T-cell (primary cell): ENCODE measurements at places on chromosomes 2 and 18.

DNA sequence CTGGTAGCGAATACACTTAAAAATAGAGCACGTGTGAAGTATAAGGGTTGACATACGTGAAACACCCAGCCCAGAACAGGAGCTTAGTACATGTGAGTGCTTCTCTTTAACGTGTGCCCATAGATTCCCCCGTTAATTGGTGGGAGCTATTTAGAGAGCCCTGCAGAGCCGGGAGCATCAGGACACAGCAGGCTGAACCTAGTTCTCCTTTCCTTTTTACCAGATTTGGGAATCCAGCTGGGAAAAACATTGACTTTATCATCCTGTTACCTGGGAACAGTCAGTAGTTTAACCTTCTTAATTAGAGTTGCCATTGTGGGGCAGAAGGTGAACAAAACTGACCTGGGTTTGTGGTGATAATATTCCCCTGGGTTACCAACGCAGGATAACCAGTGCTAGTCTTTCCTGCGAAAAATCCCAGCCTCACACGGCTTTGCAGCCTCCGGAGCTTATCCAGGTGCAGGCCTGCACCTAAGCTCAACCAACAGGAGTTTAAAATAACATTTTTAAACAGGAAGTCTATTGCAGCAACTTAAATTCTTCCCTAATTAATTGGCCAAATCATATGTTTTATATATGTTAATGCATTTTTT lies 78.1 kb upstream of the SPTBN1 start:
- no peaks in the 10 kb centered on the region for H3K36me3 ChIP-seq
- H3K27ac ChIP-seq: no peak overlapping the region
- no peaks in the 10 kb centered on the region for H3K4me1 ChIP-seq
- peaks cover 5% of the 10 kb centered on the region for H3K27me3 ChIP-seq

DNA sequence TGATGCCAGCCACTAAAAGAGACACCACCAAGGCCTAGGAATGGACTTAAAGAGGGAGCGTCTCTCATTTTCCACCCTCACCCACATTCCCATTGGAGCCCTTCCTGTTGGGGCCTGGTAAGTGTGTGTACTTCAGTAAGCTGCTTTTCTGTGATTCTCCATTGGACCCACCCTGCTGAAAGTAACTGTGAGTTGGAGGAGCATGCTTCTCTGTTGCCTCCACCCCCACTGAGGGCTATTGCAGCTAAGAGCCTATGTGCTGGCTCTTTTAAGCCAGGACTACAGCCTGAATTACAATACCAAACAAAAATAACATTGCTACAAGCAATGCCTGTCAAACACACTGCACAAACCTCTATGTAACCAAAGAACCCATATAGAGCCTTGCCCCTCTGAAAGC lies 81.1 kb downstream of the TRABD2A start:
- H3K27me3 ChIP-seq: no peaks in the 10 kb centered on the region
- H3K4me1 ChIP-seq: peaks cover 7% of the 10 kb centered on the region
- no peak overlapping the region for H3K27ac ChIP-seq
- DNase-seq: no peak
- H3K4me3 ChIP-seq: no peak overlapping the region
- H3K36me3 ChIP-seq: no peaks in the 10 kb centered on the region

DNA sequence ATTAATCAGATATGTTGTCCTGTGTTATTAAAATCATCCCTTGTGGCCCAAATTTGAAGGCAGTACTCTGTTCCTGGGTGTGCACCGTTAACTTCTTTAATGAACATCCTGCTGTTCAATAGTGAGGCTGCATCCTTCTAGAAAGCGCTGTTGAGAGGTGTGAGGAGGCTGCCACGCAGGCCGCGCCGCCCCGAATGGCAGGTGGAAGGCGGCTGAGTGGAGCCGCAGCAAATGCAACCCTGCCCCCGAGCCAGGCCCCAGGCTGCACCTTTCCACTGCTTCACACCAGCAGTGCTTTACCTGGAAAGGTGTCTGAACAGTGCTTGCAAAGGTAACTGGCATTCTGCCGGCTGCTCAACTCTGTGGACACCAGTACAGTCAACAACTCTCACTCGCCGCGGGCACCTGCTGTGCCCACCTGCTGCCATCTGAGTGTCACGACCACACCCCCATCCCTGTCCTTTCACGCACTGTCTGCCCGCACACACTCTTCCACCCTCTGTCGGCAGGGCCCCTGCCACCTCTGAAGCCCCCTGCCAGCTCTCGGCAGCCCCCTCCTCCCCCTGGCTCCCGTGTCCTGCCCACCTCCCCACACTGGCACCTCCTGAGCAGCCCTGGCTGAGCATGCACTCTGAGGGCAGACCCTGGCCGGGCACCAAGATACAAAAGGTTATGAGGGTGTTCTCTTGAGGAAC lies 70.9 kb downstream of the ODC1 start:
- no peaks in the 10 kb centered on the region for H3K27me3 ChIP-seq
- peak overlapping the region; percentile 27 for H3K27ac ChIP-seq
- H3K4me3 ChIP-seq: no peak overlapping the region
- no peak for DNase-seq
- peaks cover 49% of the 10 kb centered on the region for H3K4me1 ChIP-seq

GRCh38 chr18:36658611-36659010 lies 170.2 kb downstream of the TPGS2 start:
- H3K27me3 ChIP-seq: no peaks in the 10 kb centered on the region
- no peak overlapping the region for H3K4me3 ChIP-seq
- H3K27ac ChIP-seq: no peak overlapping the region
- H3K4me1 ChIP-seq: no peaks in the 10 kb centered on the region
- DNase-seq: no peak

- H3K27ac ChIP-seq: no peak overlapping the region
- no peak overlapping the region for H3K4me3 ChIP-seq
- no peak for DNase-seq
- H3K27me3 ChIP-seq: no peaks in the 10 kb centered on the region
Observed at GRCh38 chr18:61982475-61982874, 89.7 kb upstream of the RNF152 start.

- H3K27me3 ChIP-seq: peaks cover 5% of the 10 kb centered on the region
- H3K4me3 ChIP-seq: no peak overlapping the region
- H3K4me1 ChIP-seq: no peaks in the 10 kb centered on the region
- H3K27ac ChIP-seq: no peak overlapping the region
- no peaks in the 10 kb centered on the region for H3K36me3 ChIP-seq
Observed at GRCh38 chr2:26469092-26469710, 8.7 kb downstream of the OTOF start.

- no peak overlapping the region for H3K27ac ChIP-seq
- H3K4me3 ChIP-seq: no peak overlapping the region
- no peaks in the 10 kb centered on the region for H3K27me3 ChIP-seq
- DNase-seq: no peak
Observed at GRCh38 chr2:143524559-143525401, 395.6 kb downstream of the ARHGAP15 start.

- no peaks in the 10 kb centered on the region for H3K36me3 ChIP-seq
- H3K4me3 ChIP-seq: no peak overlapping the region
- H3K4me1 ChIP-seq: no peaks in the 10 kb centered on the region
- no peak overlapping the region for H3K27ac ChIP-seq
Observed at GRCh38 chr2:81551040-81551634, 1246.6 kb upstream of the LRRTM1 start.

- H3K36me3 ChIP-seq: no peaks in the 10 kb centered on the region
- H3K4me3 ChIP-seq: no peak overlapping the region
- no peaks in the 10 kb centered on the region for H3K4me1 ChIP-seq
- no peak overlapping the region for H3K27ac ChIP-seq
- no peak for DNase-seq
- H3K27me3 ChIP-seq: no peaks in the 10 kb centered on the region
Observed at GRCh38 chr2:69046221-69046662, 33.3 kb downstream of the ANTXR1 start.

GRCh38 chr18:12034241-12035100 lies 53.2 kb downstream of the IMPA2 start:
- H3K36me3 ChIP-seq: no peaks in the 10 kb centered on the region
- no peak for DNase-seq
- peaks cover 11% of the 10 kb centered on the region for H3K4me1 ChIP-seq
- no peak overlapping the region for H3K27ac ChIP-seq

DNA sequence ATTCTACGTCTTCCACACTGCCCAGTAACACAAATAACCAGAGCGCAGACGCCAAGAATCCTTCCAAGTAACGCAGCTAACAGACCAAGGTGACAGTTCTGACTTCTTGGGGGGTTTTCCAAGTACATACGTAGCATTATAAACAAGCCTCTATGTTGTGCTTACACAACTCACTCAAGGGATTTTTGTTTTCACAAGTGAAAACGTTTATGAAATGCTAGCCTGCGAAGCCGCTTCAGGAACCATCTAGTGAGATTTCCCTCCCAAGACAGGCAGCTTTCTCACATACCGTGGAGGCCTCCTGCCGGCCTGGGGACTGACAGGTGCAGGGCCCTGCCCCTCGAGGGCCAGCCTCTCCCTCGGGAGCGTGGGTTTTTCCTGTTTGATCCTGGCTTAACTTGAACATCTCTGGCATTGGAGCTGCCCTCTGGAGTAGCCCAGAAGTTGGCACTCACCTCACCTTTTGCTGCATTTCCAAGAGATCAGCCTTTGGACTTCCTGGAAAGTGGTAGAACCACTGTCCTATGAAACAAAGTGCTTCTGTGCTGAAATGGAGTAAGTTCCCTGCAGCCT lies 151.1 kb downstream of the MBP start:
- DNase-seq: no peak
- no peak overlapping the region for H3K27ac ChIP-seq
- no peak overlapping the region for H3K4me3 ChIP-seq
- no peaks in the 10 kb centered on the region for H3K36me3 ChIP-seq

DNA sequence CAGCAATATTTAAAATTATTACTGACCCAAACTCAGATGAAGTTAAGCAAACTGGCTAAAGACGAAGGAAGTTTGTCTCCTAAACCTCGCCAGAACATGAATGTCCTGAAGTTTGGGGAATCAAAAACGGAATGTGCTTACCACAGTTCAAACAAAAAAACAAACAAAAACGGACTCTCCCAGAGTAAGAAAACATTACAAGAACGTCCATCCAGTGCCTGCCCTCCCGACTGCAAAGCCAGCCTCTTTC lies 1.1 kb downstream of the KANSL1L start:
- no peaks in the 10 kb centered on the region for H3K27me3 ChIP-seq
- peak overlapping the region; percentile 96 for H3K4me3 ChIP-seq
- no peaks in the 10 kb centered on the region for H3K36me3 ChIP-seq
- H3K4me1 ChIP-seq: peaks cover 11% of the 10 kb centered on the region

GRCh38 chr2:36554531-36554930 lies 43.4 kb downstream of the FEZ2 start:
- H3K4me3 ChIP-seq: no peak overlapping the region
- H3K27ac ChIP-seq: no peak overlapping the region
- H3K27me3 ChIP-seq: no peaks in the 10 kb centered on the region
- no peak for DNase-seq

- peaks cover 85% of the 10 kb centered on the region for H3K4me1 ChIP-seq
- H3K4me3 ChIP-seq: peak overlapping the region; percentile 56
Observed at GRCh38 chr2:96528006-96528699, 8.4 kb upstream of the ARID5A start.

DNA sequence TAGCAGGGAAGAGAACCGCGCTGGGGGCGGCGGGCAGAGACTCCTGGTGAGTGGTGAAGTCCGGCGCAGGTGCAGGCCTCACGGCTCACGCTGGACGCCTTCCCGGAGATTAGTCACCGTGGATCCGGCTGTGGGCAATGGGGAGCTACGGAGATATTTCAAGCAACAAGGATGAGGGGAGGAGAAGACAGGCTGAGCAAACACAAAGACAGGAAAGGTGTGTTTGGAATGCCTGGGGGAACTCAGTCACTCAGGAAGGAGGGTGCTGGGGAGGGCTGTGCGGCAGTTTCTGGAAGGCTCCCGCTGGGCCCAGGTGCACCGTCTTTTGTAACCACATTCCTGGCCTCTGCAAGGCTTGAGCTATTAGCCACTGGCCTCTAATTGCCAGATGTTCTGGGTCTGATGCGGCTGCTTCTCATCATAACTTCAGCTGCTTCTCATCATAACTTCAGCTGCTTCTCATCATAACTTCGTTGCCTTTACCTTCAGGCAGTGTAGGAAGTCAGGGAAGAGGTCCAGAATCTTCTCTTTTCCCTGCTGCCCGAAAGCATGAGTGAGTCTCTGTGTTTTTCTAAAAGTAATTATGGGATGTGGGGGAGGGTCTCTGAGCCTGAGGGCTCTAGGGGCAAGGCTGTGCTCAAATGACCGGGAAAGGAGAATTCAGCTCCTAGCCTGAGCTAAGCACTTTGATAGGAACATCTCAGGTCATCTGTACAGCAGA lies 118.9 kb downstream of the PXDN start:
- no peaks in the 10 kb centered on the region for H3K36me3 ChIP-seq
- no peak overlapping the region for H3K4me3 ChIP-seq
- H3K27ac ChIP-seq: no peak overlapping the region
- DNase-seq: no peak
- no peaks in the 10 kb centered on the region for H3K4me1 ChIP-seq

- peaks cover 5% of the 10 kb centered on the region for H3K36me3 ChIP-seq
- H3K4me3 ChIP-seq: no peak overlapping the region
- DNase-seq: no peak
- no peaks in the 10 kb centered on the region for H3K27me3 ChIP-seq
Observed at GRCh38 chr2:241854342-241855244, 4.1 kb downstream of the PDCD1 start.

DNA sequence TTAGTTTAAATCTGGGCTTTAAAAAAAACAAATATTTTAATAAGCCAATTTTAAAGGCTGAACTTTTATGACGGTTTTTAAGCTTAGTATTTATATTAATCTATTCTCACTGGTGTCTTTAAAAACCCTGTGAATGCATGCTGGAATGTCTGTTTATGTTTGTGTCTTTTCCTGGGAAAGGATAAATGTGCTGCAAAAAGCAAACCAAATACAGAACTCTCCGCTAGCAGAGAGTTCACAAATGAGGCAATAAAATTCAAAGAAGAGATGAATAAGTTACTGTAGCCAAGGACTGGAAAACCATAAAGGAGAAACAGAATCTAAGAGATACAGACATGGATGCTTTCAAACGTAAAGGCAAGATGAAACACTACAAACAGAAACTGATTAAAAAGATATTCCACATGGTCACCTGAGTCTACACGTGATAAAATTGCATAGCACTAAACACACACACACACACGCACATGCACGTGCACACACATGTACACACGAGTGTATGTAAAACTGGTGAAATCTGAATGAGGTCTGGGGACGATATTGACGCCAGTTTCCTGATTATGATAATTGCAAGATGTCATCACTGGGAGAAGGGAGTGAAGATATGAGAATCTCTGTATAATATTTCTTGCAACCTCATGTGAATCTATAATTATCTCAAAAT lies 4.5 kb downstream of the TWIST2 start:
- no peaks in the 10 kb centered on the region for H3K36me3 ChIP-seq
- no peaks in the 10 kb centered on the region for H3K4me1 ChIP-seq
- H3K4me3 ChIP-seq: no peak overlapping the region
- peaks cover 41% of the 10 kb centered on the region for H3K27me3 ChIP-seq
- H3K27ac ChIP-seq: no peak overlapping the region

DNA sequence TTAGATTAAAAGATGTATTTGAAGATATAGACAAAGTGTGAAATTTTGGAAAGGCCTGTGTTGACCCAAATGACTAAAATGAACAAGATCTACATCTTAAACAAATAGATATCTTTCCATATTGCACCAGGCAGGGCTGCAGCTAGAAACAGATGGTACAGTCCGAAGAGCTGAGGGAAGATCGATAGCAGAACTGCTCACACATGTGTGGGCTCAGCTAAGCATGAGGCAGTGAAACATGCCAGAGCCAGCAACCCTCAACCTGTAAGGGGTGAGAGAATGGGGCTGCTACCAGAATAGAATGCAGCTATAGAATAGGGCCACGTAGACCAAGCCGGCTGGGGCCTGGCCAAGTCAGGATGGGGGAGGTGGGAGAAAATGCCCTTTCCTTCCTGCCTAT lies 87.8 kb downstream of the SLC5A7 start:
- no peak overlapping the region for H3K4me3 ChIP-seq
- no peak overlapping the region for H3K27ac ChIP-seq
- no peaks in the 10 kb centered on the region for H3K36me3 ChIP-seq
- no peaks in the 10 kb centered on the region for H3K27me3 ChIP-seq
- H3K4me1 ChIP-seq: no peaks in the 10 kb centered on the region
- no peak for DNase-seq
